ENCODE measurements at places on chromosomes 16 and 17.

- DNase-seq = no peak
Measured at GRCh38 chr17:73007407-73007806, 85.1 kb downstream of the SLC39A11 start.

GRCh38 chr16:68798398-68798797 lies 44.9 kb upstream of the TANGO6 start:
- DNase-seq = no peak

- peak; percentile 17 for DNase-seq
Measured at GRCh38 chr17:73592079-73592415, 52.2 kb downstream of the SDK2 start.

- no peak for DNase-seq
Measured at GRCh38 chr17:41578971-41579370, 7.1 kb upstream of the KRT9 start.

DNA sequence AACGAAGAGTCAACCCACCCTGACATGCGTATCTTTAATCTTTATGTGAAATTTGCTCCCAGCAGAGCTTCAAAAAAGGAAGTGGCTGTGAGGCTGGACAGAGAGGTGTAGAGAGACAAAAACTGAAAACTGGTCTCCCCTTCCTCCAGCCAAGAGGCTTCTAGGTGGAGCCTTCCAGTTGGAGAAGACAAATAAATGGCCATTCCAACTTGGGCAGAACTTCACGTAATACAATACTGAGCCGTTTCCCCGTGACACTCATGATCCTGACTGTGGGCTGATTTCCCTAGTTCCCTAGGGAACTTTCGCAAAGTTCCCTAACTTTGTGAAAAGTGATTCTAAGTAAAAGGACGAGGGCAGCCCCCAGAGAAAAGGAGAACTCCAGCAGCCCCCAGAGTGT lies 78.8 kb downstream of the ZFHX3 start:
- DNase-seq = no peak

- DNase-seq = no peak
Measured at GRCh38 chr16:49085686-49086085, 196.0 kb downstream of the CBLN1 start.

DNA sequence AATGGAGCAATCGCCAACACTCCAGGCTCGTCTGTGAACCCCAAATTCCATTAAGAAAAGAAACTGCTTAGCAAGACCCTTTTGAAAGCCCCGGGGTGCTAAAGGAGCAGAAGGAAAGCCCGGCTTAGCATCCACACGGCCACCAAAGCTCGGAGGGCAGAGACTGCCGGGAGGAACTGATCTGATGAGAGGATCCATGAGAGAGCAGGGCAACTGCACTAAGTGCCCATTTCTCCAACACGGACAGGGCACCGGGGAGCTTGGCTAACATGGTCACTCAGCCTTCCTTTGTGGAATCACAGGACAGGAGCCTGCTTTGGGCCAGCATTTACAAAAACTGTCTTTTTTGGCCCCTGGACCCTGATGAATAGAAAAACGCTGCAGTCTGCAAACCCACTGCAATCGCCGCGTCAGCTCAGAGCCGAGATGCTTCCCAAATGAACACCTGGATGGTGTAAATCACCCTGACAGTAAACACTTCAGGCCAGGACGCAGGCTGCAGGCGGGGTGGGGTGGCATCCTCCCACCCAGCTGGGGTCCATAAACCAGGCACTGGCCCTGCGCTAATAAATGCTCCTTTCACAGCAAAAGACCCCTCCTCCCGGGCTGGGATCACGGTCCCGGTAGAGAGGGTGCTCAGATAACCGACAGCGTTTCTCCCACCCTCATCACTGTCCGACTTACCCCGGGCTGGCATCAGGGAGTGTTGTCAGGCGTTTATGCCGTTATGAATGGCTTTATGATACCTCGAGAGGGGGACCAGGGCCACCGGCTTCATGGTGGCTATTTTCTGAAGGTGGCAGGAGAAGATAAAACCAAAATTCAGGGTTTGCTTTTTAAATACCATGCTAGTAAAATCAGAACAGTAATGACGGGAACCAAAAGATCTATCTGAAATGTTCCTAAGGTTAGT lies 299.5 kb downstream of the IRF8 start:
- no peak for DNase-seq

DNA sequence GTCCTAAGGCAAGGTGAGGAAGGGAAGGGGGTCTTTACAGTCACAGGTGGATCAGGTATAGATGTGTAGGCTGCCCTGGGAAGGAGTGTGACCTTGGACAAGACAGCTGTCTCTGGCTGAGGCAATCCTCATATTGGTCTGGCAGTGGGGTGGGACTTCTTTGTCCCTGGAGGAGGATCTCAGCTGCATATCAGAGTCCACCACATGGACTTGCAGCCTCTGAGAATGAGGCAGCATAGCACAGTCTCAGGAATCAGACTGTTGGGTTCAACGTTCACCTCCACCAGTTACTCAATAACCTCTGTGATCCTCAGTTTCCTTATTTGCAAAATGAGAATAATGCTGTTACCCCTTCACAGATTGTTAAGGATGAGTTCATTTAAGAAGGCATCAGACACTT lies 33.4 kb downstream of the ACSM2A start:
- DNase-seq = no peak

DNA sequence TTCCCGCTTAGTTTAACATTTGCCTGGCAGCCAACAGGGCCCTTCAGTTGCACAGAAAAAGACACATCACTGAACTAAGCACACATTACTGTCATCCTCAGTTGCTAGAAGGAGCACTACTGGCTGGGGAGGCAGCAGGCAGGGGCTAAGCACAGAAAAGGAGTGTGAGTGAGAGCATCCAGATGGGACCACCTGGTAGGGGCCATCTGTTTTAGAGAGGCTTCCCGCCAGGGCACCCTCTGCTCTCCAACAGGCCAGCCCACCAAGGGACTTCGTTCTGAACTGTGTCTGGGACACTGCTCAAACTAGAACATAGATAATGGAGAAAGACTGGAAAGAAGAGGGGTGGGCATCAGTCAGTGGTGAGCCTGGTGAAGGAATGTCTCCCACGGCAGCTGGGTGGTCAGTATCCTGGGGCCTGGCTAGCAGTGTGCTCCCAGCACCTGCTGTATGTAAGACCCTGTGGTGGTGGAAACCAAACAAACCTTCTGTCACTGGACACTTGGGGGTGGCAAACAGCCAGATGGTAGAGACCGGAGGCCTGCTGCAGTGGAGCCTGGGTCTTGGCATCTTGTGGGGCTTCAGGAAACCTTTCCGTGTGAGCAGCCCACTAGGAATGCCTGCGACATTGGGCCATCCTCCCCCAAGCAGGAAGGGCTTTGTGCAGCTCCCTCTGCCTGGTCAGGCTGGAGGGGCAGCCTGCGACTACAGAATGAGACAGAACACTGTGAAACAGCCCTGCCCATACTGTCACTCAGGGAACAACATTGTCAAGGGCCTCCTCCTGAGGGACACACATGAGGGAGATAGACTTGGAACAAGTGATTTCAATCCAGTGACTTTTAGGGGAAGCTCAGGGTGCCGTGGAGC lies 12.8 kb upstream of the RANGRF start:
- no peak for DNase-seq

GRCh38 chr17:65586899-65587298 lies 25.5 kb upstream of the AXIN2 start:
- DNase-seq = no peak

GRCh38 chr17:36124879-36125824 lies 21.5 kb downstream of the CCL4 start:
- no peak for DNase-seq

DNA sequence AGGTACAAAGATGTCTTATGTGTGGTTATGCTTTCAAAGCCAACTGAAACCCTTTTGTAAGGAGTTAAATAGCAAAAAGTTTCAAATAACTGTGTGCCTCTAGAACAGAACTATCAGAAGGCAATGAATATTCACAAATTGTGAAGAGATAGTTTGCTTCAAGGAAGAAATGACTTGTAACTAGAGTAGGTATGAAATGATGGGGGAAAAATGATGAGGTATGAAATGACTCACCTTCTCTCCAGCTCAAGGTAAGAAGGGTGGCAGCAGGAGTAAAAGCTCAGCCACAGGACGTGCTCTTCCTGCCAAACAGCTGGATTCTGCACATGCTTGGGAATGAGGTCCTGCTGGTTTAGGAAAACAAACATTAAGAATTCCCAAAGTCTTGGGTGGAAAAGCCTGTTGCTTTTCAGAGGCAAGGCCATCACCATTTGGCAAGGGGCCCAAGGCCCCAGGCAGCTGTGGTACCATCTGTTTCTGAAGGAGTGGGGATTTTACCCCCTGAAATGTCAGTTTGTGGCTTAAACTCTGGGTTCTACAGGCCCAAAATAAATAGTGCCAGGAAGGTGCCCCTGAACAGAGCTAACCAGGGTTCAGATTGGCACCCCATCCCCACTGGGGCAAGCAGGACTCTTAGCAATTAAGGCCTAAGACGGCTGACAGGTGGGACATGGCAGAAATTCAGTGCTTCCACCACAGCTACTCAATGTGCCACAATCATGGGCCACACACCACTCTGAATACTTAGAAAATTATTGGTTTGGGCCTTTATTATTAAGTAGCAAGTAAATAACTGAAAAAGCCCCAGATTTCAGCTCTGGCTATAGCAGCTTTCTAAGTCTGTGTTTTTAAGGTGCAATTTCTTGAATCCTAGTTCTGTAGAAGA lies 13.3 kb downstream of the HERPUD1 start:
- DNase-seq = peak; percentile 55

DNA sequence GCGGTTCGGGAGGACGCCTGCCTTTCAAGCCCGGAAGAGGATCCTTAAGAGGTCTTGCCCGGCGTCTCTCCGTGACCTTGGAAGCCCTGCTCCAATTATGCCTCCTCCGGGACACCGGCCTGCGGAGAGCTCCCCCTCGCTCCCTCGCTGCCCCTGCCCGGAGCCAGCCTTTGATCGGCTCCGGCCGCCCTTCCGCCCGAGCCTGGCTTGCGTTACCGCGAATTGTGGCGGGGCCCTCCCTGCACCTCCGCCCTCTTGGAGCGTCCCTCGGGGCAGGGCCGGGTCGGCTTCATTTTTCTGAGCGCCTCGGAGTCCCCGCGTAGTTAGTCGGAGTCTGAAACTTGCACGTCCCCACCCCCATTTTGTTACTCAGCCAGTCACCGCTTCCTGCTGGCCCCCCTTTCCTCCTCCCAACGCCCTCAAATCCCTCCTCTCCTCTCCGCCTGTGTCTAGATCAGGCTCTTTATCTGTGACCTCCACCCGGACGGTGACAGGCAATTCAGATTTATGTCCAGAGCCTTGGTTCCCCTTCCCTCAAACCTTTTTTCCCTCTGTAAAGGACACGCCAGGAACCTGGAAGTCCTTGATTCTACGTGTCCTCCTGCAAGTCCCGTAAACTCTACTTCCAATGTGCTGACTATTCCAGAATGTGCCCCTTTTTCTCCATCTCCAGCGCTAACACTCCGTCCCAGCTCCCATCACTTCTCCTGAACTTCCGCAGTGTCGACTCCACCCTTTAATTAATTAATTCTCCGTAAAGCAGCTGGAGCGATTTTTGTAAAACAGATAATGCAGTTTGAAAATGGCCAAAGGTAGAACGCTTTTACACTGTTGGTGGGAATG lies 569 bp upstream of the RABEP2 start:
- DNase-seq = peak; percentile 81

- no peak for DNase-seq
Measured at GRCh38 chr17:17132746-17133145, 73.4 kb downstream of the PLD6 start.

DNA sequence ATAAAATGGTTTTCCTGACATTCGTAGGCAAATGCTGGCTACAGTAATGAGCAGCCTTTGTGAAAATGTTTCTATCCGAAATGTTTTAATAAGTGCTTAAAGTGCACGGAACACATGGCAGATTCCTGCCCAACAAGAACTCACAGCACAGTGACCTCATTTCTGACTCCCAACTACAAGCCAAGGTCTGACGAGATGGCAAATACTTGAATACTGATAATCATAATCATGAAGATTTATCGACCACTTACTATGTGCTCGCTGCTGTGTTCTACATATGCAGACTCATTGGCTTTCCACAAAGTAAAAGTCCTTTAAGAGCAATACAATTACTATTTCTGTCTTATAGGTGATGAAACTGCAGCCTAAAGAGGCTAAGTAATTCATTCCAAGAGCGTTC lies 238.1 kb upstream of the CDH5 start:
- no peak for DNase-seq

All from activated naive CD4-positive, alpha-beta T cell treated with anti-CD3 and anti-CD28 coated beads, Interleukin-2, amount 50 U/mL, for 16 hours (primary cell).